ENCODE measurements at places on chromosomes 6 and 20.

DNA sequence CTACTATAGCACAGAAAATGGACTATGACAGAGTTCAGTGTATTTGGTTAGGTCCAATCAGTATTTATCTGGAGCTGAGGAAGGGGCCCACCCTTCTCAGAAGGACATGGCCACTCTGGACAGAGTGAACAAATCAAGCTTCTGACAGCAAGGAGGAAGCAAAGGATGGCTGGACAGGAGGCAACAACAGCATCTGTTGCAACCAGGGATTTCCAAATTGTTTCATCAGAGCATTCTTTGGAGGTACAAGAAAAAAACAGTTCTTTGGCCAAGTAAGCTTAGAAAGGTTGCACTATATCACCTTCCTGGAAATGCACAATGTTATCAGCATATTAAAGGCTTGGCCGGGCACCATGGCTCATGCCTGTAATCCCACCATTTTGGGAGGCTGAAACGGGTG lies 118.7 kb upstream of the SLC22A16 start:
- no peak for DNase-seq

GRCh38 chr6:155915651-155916050 lies 460.0 kb upstream of the NOX3 start:
- DNase-seq, result no peak

GRCh38 chr20:20712004-20712473 lies 405 bp downstream of the RALGAPA2 start:
- no peak for DNase-seq

- DNase-seq, result no peak
Measured at GRCh38 chr6:52403627-52404026, 16.5 kb upstream of the EFHC1 start.

GRCh38 chr6:30515944-30516753 lies 26.8 kb downstream of the HLA-E start:
- peak; percentile 10 for DNase-seq

DNA sequence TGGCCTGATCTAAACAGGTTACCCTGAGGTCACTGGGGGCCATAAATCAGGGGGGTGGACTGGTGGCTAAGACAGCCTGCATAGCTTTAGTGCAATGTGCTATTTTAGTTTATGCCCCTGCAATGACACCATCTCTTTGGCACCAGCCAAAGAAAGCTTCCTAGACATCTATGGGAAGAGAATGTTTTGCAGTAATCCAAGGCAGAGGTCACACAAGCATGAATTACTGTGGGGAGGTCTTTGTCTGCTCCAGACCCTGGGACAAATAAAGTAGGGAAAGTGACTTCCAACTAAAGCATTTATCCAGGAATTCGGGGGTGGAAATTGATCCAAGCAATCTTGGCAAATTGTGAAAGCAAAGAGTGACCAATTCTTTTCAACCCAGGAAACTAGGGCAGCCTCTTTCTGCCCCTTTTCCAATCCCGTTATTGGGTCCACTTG lies 5.3 kb downstream of the RIPOR2 start:
- DNase-seq, result no peak

DNA sequence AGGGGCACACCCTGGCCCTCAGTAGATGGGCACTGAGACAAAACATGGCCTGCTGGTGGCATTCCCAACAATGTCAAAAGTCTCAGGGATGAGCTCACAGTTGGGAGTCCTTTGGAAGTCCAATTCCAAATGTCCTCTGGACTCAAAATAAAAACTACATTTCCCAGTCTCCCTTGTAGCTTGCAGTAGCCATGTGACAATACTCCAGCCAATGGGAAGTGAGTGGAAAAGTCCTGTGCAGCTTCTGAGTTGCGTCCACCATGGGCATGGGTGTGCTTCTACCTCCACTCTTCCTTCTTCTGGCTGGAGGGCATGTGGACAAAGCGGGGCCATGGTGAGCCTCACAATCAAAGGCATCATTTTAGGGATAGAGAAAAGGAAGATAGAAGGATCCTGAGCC lies 5.8 kb upstream of the ADAM33 start:
- no peak for DNase-seq

DNA sequence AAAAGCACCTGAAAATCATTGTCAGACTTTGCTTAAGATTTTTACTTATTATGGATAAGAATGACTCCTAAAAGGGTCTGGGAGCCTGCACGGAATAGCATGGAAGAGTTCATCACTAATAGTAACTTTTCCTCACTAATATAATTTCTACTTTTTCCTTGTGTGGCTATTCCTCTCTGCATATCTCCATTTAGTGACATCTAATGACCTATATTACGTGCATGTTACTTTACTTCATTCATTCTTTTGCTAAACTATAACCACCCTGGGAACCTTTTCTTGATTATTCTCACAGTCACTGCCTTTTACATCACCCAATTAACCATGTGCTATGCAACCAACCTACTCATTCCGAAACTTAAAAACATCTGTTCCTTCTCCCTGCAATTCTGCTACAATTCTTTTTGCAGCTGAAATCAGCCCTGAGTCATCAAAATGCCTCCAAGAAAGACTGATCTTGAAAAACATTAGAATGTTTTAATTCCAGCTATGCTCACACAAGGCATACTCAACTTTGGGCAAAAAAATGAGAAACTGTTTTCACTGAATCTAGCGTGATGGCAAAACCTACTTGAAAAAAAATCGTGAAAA lies 313.3 kb downstream of the RNGTT start:
- DNase-seq, result no peak
